ENCODE measurements at places on chromosomes 13 and 19. TPM values are rescaled to one million over a fixed set of nuclear protein-coding genes. Genes with fewer than 3 reads are reported as not detected.

The CABP5 gene
- total RNA-seq = not detected

- DNase-seq = no peak
Observed at GRCh38 chr19:41587101-41587837, 11.3 kb downstream of the CEACAM21 start.

- DNase-seq = no peak
Observed at GRCh38 chr13:32887617-32888016, 128.6 kb upstream of the KL start.

DNA sequence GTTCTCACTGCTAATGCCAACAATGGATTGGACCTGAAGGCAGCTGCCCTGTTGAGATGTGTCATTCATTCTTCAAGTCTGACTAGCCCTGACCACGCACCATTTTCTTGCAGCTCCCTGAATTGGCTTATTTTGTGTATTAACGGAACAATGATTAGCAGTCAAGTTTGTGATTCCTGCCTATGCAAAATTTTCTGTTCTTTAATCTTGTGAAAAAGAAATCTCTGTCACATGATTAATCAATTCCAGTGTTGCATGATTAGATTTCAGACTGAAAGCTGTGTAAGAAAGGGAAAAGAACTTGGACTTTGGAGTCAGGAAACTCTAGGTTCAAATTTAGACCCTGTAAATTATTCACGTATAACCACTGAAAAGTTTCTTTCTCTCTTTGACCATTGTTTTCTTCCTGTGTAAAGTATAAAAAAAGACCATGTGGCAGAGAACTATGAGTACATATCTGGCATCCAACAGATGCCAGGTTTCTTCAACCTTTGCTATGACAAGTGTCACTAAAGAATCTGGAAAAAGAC is 64.5 kb upstream of the SLC10A2 start:
- DNase-seq = no peak

The RHPN2 gene
- 46.3 TPM for total RNA-seq

- no peak for DNase-seq
Observed at GRCh38 chr19:31378404-31378803, 29.2 kb upstream of the TSHZ3 start.

The SRRM5 gene
- total RNA-seq = 0.37 TPM

The LRRC4B gene
- 6.7 TPM for total RNA-seq

DNA sequence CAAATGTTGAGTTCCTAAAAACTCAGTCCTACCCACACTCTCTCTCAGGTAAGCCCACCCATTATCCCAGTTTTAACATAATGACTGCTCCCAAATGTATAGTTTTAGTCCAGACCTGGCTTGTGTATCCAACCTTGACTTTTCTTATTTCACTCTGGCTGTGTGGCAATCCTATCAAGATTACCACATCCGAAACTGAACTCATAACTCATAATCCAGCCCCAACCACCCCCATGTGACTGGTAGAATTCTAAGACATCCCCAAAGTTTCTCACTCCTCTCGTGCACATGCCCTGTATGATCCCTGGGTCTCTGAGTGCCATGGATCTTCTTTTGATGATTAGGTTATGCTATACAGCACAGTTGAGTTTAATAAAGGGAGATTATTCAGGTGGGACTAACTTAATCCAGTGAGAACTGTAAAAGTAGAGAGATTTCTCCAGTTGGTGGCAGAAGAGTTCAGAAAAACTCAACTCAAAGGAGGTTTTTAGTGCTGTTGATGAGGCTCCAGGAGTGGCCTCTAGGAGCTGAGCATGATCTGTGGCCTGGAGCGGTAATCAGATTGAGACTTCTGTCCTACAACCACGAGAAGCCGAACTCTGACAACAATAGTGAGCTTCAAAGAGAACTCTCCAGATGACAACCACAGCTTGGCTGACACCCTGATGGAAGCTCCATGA is 413.4 kb downstream of the ZNF536 start:
- no peak for DNase-seq

DNA sequence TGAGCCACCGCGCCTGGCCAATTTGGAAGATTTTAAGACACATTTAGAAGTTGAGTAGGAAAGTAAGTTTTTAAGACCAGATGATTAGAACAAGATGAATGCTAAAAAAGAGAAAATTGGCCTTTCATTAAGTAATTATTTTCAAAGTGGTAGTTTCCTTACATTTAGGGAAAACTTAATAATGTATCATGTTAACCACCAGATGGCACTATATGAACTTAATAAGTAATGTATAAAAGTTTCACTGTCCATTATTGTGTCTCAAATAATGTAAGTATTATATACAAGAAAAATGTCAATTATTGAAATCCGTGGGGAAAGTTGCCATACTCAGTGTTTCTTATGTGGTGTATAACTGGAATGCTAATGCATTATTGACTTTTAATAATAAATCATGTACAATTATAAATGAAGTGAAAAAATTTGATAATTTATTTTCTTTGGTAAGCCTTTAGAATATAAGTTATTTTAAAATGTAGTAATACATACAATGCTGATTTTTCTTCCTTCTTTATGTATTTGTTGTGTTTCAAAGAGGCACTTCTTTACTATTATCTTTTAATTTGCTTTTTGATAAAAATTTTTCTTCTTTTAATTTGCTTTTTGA is 29.2 kb downstream of the COG6 start:
- DNase-seq = no peak

The SOHLH2 gene
- 2.1 TPM for total RNA-seq

- no peak for DNase-seq
Observed at GRCh38 chr13:68690567-68690966, 1417.1 kb upstream of the ATXN8OS start.

- no peak for DNase-seq
Observed at GRCh38 chr19:54047616-54048015, 16.1 kb downstream of the VSTM1 start.

- no peak for DNase-seq
Observed at GRCh38 chr13:47499358-47500150, 501.5 kb downstream of the SUCLA2 start.

DNA sequence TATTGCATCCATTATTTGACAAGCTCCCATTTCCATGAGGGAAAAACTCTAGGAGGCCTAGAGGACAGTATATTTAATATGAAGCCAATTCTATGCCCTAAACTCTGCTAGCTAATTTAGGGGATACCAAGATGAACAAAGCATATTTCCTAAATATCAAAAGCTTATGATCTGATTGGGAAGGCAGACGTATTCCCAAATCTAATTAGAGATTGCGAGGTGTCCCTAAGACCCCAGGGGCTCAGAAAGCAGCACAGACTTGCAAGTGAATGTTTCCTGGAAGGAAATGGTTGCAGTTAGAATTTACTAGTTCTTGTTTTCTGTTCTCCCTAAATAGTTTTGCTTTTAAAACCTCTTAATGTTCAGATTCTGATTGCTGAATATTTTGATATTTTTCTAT is 30.7 kb downstream of the NDFIP2 start:
- no peak for DNase-seq

DNA sequence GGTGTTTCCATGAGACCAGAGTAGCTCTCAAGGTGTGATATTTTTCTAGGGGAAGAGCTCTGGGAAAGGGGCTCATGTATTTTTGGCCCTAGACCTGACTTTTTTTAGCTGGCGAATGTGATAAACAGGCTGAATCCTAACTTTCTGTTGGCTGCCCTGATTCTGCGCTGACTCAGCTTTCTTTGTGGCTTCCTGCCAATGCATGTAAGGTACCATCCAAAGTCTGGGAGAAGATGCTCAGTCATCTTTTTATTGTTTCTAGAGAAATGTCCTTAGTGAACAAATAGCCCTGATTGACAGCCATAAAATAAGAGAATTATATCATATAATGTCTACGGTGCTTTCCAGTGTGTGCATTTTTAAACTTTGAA is 113.6 kb upstream of the MBNL2 start:
- DNase-seq = no peak

The TMPRSS9 gene
- total RNA-seq = 0.95 TPM

DNA sequence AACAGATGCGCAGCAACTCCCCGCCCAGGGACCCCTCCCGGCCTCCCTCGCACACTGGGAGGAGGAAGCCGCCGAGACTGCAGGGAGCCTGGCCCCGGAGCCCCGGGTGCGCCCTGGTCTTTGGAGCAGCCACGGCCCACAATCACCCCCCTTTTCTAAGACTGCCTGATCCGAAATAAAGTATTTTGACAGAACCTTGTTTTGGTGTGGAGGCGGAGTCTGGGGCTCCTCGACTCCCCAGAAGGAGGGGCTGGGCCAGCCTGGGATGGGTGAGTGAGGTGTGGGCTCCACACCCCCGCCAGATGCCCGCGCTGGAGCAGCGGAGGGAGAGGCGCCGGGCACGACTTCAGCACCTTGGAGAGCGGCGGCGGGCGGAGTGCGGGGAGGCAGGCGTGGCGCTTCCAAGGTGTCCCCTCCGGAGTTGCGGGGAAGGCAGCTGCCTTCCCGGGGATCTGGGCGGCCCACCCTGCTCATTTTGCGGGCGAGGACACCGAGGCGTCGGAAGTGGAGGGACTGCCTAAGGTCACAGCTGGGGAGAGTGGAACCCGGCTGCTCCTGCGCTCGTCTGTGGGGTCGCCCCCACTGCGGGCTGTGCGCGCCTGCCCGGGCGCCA is 9.4 kb downstream of the SIRT6 start:
- peak; percentile 95 for DNase-seq

The ANGPTL8 gene
- total RNA-seq = not detected

DNA sequence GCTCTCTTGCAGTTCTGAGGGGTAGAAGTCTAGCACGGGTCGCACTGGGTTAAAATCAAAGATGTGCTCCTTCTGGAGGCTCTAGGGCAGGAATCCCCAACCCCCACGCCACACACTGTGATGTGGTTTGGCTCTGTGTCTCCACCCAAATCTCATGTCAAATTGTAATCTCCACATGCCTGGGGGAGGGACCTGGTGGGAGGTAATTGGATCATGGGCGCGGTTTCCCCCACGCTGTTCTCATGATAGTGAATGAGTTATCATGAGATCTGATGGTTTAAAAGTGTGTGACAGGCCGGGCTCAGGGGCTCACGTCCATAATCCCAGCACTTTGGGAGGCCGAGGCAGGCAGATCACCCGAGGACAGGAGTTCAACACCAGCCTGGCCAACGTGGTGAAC is 26.6 kb upstream of the CALM3 start:
- DNase-seq = peak; percentile 74

DNA sequence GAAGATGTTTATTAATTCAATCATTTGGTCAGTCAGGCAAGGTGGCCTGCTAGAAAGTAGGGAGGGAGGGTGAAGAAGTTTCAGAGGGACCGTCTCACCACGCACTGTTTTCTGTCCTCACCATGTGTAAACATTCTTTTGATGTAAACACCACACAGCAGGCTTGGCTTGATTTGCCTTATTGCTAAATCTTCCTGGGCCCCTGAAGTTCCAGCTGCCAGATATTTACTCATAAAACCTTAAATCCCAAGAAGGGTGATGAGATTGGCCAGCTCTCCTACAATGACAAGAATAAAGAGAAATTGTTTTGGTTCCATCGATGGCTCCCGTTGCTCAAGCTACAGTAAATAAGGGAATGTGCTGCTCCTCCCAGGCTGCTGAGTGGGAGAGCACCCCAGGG is 198.2 kb upstream of the TMTC4 start:
- DNase-seq = no peak

DNA sequence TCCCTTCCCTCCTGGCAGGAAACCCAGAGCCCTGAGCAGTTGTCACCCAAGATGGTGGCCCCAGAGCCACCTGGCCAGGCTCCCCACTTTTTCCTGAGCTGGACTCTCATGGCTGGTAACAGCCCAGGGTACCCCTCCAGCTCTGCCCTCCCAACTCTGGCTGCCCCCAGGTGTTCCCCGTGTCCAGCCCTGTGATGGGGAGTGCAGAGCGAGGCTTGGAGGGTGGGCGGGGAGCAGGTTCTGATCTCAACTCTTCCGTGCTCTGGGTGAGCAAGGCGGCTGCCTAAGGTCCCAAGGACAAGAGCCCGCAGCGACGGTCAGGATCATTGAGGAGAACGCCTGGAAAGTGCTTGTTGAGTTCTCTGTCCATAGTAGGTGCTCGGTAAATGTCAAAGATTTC is 54.7 kb upstream of the GAS6 start:
- no peak for DNase-seq

DNA sequence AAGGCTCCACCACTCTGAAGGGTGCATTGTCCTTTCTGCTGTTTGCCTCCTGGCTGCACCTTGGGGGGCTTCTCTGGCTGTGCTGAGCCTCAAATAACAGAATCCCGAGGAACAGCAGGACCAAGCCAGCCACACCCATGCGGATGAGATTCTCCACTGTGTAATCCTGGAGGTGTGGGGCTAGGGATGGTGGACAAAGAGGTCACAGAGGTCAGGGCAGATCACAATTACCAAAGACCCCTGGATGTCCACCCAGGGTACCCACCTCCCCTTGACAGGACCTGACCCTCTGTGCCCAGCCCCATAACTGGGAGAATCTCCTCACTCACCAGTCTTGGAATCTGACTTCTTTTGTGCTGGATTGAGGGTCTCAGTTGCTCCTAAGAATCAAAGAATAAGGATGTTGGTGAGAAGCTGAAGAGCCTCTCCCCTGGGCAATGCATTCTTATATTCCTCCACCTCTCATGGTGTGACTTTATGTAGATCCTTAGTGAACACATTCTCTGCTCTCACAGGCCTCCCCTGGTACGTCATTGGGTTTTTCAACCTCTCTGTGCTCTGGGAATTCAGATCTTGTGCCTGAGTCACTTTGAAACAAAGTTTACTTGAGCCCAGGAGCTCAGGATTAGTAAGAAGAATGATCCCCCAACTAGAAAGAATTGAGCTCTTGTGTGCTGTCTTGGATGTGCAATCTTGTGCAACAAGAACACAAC is 5.2 kb downstream of the LILRA4 start:
- no peak for DNase-seq

The CYP4F8 gene
- not detected for total RNA-seq

DNA sequence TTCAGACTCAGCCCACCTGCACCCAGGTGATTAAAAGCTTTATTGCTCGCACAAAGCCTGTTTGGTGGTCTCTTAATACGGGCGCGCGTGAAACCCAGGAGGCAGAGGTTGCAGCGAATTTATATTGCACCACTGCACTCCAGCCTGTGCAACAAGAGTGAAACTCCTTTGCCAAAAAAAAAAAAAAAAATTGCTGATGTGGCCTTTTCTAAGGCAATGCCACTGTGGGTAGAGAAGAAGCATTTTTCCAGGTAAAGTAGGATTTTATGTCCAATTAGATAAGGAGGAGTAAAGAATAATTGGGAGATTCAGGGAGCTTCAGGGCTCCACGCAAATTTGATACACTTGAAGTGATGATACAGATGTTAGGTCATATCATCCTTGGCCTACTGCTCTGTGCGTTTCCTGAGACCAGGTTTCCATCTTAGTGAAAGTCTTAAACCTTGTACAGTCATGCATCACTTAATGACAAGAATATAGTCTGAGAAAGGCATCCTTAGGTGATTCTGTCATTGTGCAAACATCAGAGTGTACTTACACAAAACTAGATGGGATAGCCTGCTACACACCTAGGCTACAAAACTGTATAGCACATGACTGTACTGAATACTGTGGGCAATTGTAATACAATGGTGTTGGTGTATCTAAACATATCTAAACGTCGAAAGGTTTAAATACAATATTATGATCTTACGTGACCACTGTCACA is 150.9 kb downstream of the SPRY2 start:
- no peak for DNase-seq

The TBXA2R gene
- total RNA-seq = 0.29 TPM

The NANOS3 gene
- total RNA-seq = not detected

The ZNF208 gene
- not detected for total RNA-seq

The SYNGR4 gene
- not detected for total RNA-seq

The MATK gene
- total RNA-seq = 4.8 TPM

The HSPB6 gene
- 0.38 TPM for total RNA-seq

The MEX3D gene
- 103 TPM for total RNA-seq

The CEACAM16 gene
- not detected for total RNA-seq

GRCh38 chr13:20716951-20717350 is 13.5 kb downstream of the IL17D start:
- DNase-seq = peak; percentile 78

Data from endodermal cell (in vitro differentiated cells).